CD14-positive monocyte (primary cell): ENCODE measurements at places on chromosomes 6 and 20. TPM values are rescaled to one million over a fixed set of nuclear protein-coding genes. Genes with fewer than 3 reads are reported as not detected.

DNA sequence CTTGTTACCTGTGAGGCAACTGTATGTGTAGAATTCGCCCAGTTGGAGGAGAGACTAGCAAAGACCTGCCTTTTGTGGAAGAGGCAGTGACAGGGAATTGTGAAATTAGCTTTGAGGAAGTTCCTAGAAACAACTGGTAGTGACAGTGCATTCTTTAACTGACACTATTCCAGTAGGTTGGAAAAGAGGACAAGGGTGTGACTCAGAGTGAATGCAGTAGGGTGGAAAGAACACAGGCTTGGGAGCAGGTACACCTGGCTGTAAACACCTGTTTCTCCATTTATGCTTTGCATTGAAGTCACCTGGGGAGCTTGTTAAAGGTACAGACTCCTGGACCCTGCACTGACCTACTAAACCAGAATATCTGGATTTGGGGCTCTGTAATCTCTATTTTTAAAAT lies 295.7 kb downstream of the PHACTR1 start:
- H3K27me3 ChIP-seq = peaks cover 18% of the 10 kb centered on the region
- peak; percentile 71 for DNase-seq
- no peaks in the 10 kb centered on the region for H3K36me3 ChIP-seq

- no peak for DNase-seq
- no peaks in the 10 kb centered on the region for H3K27me3 ChIP-seq
- no peaks in the 10 kb centered on the region for H3K36me3 ChIP-seq
- no peaks in the 10 kb centered on the region for H3K4me1 ChIP-seq
These were observed 163.9 kb upstream of the SULF2 start for GRCh38 chr20:47949230-47949629.

The TMEM244 gene
- not detected for polyA plus RNA-seq

DNA sequence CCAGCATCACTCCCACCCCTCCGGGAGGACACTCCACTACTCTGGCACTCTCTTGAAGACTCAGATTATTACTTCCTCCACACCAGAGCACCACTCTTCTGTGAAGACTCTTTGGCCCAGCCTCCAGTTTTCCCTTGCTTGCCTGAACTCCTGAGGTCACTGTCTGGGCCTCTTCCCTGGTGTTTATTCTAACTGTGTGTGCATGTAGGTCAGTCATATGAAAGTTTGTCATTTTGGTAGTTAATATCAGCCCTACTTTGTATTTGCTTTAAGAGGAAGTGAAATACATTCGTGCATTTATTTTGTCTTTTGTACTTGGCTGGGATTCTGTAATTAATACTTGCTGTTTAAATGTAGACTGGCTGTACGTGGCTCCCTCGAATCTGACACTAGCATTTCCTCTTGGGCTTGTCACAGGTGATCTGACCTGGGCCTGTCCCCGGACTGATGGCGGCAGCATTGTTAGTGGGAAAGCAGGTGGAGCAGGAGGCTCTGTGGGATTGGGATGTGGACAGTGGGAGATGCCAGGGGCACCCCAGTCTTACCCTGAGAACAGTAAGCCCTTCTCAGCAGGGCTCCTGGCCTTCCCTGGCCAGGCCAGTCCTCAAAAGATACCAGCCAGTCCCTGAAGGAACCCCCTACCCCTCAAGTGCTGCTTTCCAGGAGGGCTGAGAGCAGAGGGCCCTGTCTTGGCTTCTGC lies 350.5 kb downstream of the CDC5L start:
- H3K27me3 ChIP-seq = no peaks in the 10 kb centered on the region

DNA sequence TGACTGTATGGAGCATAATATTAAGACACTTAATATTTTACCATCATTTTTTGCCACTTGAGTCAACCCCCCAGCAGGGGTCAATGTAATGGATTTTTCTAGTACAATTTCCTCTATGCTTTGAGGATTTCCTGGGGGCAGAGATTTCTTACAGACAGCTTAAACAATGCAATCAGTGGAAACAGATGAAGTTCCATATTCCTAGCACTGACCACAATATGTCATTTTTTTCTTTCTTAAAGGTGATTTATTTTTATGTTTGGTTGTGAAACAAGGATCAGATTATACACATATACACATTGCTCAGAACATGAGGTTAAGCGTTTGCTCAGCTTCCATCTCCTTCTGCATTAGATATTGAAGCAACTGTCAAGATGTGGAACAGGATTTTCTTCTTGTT lies 82.0 kb upstream of the ID4 start:
- no peak for DNase-seq
- H3K4me3 ChIP-seq = no peak overlapping the region
- H3K27ac ChIP-seq = no peak overlapping the region
- H3K4me1 ChIP-seq = no peaks in the 10 kb centered on the region

DNA sequence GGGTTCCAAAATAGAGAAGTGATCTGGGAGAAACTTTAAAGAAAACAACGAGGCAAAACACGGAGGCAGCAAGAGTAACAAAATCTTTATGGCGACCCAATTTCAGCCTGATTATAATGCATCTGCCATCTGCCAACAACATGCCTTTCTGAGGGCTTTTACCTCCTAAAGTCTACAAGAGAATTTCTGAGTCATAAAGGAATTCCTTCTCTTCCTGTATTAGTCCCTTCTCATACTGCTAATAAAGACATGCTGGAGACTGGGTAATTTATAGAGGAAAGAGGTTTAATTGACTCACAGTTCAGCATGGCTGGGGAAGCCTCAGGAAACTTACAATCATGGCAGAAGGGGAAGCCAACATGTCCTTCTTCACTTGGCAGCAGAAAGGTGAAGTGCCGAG lies 226.6 kb downstream of the HACE1 start:
- no peaks in the 10 kb centered on the region for H3K36me3 ChIP-seq
- no peak overlapping the region for H3K27ac ChIP-seq
- no peak for DNase-seq
- no peaks in the 10 kb centered on the region for H3K4me1 ChIP-seq
- H3K27me3 ChIP-seq = no peaks in the 10 kb centered on the region
- H3K4me3 ChIP-seq = no peak overlapping the region

DNA sequence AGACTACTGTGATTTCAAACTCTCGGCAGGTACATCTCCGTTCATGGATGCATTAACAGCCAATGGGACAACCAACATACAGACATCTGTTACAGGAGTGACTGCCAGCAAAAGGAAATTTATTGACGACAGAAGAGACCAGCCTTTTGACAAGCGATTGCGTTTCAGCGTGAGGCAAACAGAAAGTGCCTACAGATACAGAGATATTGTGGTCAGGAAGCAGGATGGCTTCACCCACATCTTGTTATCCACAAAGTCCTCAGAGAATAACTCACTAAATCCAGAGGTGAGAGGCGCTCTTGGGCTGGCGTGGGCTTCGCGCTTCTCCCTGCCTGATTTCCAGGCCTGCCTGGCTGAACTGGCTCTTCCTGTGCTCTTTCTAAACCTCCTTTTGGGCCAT lies 68.4 kb downstream of the RPP40 start:
- DNase-seq = no peak
- peaks cover 19% of the 10 kb centered on the region for H3K36me3 ChIP-seq
- H3K4me3 ChIP-seq = no peak overlapping the region
- no peak overlapping the region for H3K27ac ChIP-seq
- no peaks in the 10 kb centered on the region for H3K4me1 ChIP-seq

DNA sequence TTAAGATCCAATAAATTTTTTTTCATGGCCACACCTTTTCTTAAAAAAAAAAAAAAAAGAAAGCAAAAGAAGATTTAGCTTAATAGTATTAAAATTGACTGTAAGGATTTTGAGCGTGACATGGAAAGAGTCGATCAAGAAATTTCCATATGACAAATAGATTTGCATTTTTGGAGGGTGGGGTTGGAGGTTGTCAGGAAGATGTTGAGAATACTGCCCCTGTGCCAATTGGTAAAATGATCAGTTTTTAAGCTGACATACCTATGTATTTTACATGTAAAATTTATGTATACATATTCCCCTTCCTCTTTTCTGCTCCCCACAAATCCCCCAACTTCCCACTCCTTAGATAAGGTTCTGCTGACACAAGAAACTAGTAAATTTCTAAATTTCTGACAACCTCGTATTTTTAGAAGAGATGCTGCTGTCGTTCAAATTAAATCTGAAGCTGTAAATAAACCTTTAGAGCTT lies 520.9 kb downstream of the CD83 start:
- H3K36me3 ChIP-seq = no peaks in the 10 kb centered on the region
- H3K4me1 ChIP-seq = peaks cover 28% of the 10 kb centered on the region
- H3K27ac ChIP-seq = no peak overlapping the region
- no peaks in the 10 kb centered on the region for H3K27me3 ChIP-seq
- peak overlapping the region; percentile 35 for H3K4me3 ChIP-seq

DNA sequence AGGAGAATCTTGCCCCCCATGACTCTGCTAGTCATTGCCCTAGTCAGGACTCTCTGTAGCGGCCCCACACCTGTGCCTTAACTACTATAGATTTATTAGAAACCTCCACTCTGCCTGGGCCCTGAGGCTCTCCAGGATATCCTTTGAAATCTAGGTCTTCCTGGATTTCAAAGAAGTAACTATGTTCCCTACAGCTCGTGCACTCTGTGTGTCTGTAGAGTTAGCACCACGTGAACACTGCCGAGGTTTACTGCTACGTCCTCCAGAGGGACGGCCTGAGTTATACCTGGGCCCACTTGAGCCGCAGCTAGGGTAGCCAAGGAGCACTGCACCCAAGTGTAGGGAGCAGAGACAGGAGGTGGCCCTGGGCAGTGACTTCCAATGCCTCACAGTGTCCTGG lies 19.8 kb downstream of the GLP1R start:
- no peaks in the 10 kb centered on the region for H3K27me3 ChIP-seq
- H3K4me1 ChIP-seq = no peaks in the 10 kb centered on the region
- DNase-seq = no peak

GRCh38 chr6:27251112-27251605 lies 3.7 kb downstream of the PRSS16 start:
- H3K27ac ChIP-seq = no peak overlapping the region
- DNase-seq = no peak
- H3K4me3 ChIP-seq = peak overlapping the region; percentile 9
- H3K4me1 ChIP-seq = peaks cover 6% of the 10 kb centered on the region
- no peaks in the 10 kb centered on the region for H3K36me3 ChIP-seq
- peaks cover 48% of the 10 kb centered on the region for H3K27me3 ChIP-seq

- no peak overlapping the region for H3K4me3 ChIP-seq
- no peaks in the 10 kb centered on the region for H3K27me3 ChIP-seq
- H3K27ac ChIP-seq = peak overlapping the region; percentile 10
- peak; percentile 51 for DNase-seq
These were observed 6.4 kb downstream of the CFB start for GRCh38 chr6:31952140-31952805.

DNA sequence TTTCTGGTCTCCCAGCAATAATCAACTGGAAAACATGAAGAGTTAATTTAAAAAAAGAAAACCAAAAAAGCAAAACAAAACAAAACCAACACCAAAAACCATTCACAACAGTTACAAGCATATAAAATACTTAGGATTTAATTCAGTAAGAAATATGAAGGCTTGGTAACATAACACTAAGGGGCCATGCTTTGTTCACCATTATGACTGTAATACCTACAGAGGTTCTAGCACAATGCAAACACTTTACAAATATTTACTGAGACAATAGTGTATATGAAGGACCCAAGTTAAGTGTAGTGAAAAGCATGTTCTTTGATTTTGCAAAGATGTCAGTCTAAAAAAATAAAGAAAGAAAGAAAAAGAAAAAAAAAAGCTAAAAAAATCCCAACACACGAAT lies 109.8 kb upstream of the EMILIN3 start:
- H3K27ac ChIP-seq = no peak overlapping the region
- H3K4me1 ChIP-seq = peaks cover 3% of the 10 kb centered on the region
- H3K27me3 ChIP-seq = no peaks in the 10 kb centered on the region

The EYA4 gene
- polyA plus RNA-seq = not detected

GRCh38 chr6:68978411-68978810 lies 343.3 kb downstream of the ADGRB3 start:
- H3K4me1 ChIP-seq = no peaks in the 10 kb centered on the region
- no peak overlapping the region for H3K27ac ChIP-seq
- no peaks in the 10 kb centered on the region for H3K36me3 ChIP-seq
- no peak for DNase-seq
- H3K27me3 ChIP-seq = no peaks in the 10 kb centered on the region

The ADGRF5 gene
- not detected in 2 replicates for polyA plus RNA-seq

The CAGE1 gene
- polyA plus RNA-seq = not detected

The FAM8A1 gene
- 4.1 and 9.9 TPM in 2 replicates for polyA plus RNA-seq

GRCh38 chr6:66553441-66553840 lies 846.4 kb upstream of the EYS start:
- no peak overlapping the region for H3K27ac ChIP-seq
- DNase-seq = no peak
- H3K4me1 ChIP-seq = no peaks in the 10 kb centered on the region
- H3K27me3 ChIP-seq = no peaks in the 10 kb centered on the region
- no peak overlapping the region for H3K4me3 ChIP-seq

The SLC4A11 gene
- 0.15 and 0.33 TPM in 2 replicates for polyA plus RNA-seq

DNA sequence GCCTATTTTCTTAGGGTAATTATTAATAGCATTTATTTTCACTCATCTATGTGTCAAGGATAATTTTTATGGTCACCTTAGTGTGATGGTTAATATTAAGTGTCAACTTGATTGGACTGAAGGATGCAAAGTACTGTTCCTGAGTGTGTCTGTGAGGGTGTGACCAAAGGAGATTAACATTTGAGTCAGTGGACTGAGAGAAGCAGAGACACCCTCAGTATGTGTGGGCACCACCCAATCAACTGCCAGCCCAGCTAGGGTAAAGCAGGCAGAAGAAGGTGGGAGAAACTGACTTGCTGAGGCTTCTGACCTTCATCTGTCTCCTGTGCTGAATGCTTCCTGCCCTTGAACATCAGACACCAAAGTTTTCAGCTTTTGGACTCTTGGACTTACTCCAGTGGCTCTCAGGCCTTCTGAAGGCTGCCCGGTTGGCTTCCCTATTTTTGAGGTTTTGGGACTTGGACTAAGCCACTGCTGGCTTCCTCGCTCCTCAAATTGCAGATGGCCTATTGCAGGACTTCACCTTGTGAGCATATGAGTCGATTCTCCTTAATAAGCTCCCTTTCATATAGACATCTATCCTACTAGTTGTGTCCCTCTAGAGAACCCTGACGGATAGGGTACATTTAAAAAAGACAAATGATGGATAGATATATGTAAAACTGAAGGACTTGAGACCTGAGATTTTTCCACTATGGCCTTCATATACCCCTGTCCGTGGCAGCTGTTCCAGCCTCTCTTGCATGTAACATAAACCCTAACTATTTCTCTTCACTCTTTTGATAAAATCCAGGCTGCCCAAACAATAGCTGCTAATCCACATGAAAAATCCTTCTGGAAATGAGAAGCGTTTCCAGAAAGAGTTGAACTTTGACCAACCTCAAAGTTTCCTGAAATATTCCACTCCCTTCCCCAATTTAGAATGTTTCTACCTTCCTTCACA lies 62.1 kb upstream of the RGS17 start:
- no peaks in the 10 kb centered on the region for H3K27me3 ChIP-seq
- no peak for DNase-seq
- no peak overlapping the region for H3K27ac ChIP-seq

DNA sequence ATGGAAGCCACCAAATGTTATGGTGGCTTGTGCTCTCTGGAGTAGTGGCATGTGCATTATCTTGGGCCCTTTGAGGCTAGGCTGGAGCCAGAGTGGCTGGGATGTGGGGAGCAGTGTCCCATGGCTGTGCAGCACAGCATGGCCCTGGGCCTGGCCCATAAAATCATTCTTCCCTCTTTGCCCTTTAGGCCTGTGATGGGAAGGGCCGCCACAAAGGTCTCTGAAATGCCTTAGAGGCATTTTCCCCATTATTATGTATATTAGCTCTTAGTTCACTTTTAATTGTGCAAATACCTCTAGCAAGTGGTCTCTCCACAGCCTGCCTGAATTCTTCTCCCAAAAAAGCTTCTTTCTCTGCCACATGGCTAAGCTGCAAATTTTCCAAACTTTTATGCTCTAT lies 297.3 kb upstream of the IRAK1BP1 start:
- H3K36me3 ChIP-seq = no peaks in the 10 kb centered on the region
- no peak overlapping the region for H3K27ac ChIP-seq
- no peak for DNase-seq
- H3K4me1 ChIP-seq = no peaks in the 10 kb centered on the region

GRCh38 chr20:38523697-38524096 lies 51.1 kb downstream of the RALGAPB start:
- no peak overlapping the region for H3K4me3 ChIP-seq
- peaks cover 98% of the 10 kb centered on the region for H3K36me3 ChIP-seq
